H9 (cell line): ENCODE measurements at places on chromosomes 1 and 21. TPM values are rescaled to one million over a fixed set of nuclear protein-coding genes. Genes with fewer than 3 reads are reported as not detected.

- DNase-seq, result no peak
- no peaks in the 10 kb centered on the region for H3K36me3 ChIP-seq
- no peaks in the 10 kb centered on the region for H3K4me1 ChIP-seq
- H3K27ac ChIP-seq, result no peak overlapping the region
These were observed 61.9 kb downstream of the CRP start for GRCh38 chr1:159652506-159652905.

DNA sequence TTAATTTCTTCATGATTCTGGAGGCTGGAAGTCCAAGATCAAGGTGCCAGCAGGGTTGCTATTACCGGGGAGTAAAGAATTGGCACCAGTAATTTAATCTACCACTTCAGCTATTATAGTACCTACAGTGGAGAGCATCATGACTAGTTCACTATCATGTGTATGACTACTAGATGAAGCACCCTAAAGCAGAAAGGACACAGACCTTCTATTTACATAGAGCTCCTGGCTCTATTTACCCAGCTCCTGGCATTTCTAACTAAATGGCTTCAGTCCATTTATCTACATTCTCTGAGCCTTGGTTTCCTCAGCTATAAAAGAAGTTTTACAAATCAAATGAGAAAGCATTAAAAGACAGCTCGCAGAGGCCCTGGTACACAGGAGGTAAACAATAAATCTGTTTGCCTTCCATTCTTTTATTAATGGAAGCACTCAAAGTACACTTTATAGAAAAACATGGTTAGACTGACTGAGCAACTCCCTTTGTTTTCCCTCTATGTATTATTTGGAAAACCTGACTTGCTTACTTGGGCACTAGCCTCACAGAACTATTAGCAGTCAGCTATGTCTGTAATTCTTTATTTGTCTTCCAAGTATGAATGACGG is 203.0 kb downstream of the SLC35F3 start:
- no peak overlapping the region for H3K4me3 ChIP-seq
- H3K27ac ChIP-seq, result no peak overlapping the region
- H3K36me3 ChIP-seq, result no peaks in the 10 kb centered on the region
- H3K4me1 ChIP-seq, result no peaks in the 10 kb centered on the region

DNA sequence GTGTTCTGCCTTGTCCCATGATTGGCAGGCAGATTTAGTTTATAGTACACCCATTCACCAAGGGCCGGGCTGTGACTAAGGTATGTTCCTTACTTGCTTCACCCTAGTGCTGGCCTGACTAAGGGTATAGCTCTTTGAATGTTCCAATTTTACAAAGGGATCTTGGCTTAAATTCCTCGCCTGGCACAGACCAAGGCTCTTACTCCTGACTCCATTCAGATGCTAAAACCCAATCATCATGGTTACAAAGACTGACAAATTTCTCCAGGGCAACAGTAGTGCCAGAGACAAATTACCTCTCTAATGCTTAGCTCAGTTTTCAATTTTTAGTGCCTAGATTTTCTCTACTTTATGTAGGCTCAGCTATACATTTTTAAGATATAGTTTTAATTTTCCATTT is 11.5 kb upstream of the C1orf53 start:
- 0 out of 3 replicates have a peak, but pooled peaks cover 1% of the 10 kb centered on the region for H3K36me3 ChIP-seq
- DNase-seq, result no peak
- peaks cover 3% of the 10 kb centered on the region; the same call in 1 of the 2 replicates for H3K4me1 ChIP-seq
- H3K27ac ChIP-seq, result no peak overlapping the region
- H3K4me3 ChIP-seq, result no peak overlapping the region

DNA sequence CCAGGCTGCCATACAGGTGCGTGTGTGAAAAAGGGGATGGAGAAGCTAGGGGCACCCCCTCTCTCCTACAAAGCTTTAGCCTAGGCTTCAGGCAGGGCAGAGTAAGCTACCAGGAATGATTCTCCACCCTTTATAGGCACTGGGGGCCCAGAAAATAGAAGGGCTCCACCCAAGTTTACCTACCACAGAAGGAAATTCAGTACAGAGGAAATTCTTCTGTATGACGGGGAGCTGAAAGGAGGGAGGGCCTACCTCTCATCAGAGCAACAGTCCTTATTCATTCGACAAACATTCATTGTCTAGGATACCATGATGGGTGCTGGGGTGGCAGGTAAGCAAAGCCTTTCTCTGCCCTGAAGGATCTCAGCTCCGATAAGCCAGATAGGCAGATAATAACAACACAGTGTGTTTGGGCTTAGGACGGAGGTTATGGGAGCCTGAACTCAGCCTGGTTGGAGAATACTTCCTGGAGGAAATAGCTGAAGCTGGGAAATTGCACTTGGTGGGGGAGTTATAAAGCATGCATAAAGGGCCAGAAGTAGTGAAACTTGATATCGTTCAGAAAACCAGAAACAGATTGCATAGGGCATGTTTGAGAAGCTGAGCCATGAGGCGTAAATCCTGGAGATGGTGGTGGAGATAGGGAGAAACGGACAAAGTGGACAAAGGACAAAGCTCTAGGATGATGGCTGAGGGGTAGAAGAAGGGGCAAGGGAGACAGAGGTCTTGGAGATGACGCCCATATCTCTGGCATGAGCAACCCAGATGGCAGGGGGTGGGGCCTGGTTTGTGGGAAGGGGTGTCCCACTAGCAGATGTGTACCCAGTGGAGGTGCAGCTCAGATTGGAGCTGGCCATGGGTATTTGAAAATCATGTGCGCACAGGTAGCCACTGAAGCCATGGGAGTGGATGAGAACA is 5.3 kb upstream of the P3R3URF start:
- peaks cover 4% of the 10 kb centered on the region; the same call in 1 of the 2 replicates for H3K4me1 ChIP-seq
- H3K4me3 ChIP-seq, result no peak overlapping the region
- no peaks in the 10 kb centered on the region for H3K36me3 ChIP-seq

- no peak overlapping the region for H3K4me3 ChIP-seq
- H3K36me3 ChIP-seq, result no peaks in the 10 kb centered on the region
- no peak overlapping the region for H3K27ac ChIP-seq
These were observed 35.9 kb upstream of the PDE9A start for GRCh38 chr21:42617486-42617885.

- H3K27me3 ChIP-seq, result no peaks in the 10 kb centered on the region
- H3K36me3 ChIP-seq, result no peaks in the 10 kb centered on the region
- H3K4me1 ChIP-seq, result no peaks in the 10 kb centered on the region
- no peak for DNase-seq
- H3K27ac ChIP-seq, result no peak overlapping the region
These were observed 9.5 kb upstream of the B3GALNT2 start for GRCh38 chr1:235513495-235514366.

DNA sequence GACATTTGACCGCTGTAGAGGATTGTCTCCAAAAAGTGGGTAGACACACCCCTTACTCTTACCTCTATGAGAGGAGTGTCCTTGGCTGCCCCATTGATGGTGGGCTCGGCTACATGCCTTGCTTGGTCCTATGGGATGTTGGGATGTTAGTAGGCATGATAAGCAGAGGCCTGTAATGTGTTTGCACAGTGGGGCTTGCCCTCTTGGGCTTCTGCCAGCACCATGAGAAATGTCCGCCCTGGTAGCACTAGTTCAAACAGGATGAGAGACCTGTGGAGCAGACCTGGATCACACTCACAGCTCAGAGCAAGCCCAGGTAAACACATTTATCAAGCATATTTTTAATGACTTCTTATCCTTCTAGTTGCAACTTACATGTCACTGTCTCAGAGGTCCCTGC is 54.2 kb downstream of the SH3GLB1 start:
- no peak overlapping the region for H3K4me3 ChIP-seq
- no peaks in the 10 kb centered on the region for H3K36me3 ChIP-seq
- no peaks in the 10 kb centered on the region for H3K27me3 ChIP-seq
- peaks cover 5% of the 10 kb centered on the region; the same call in 1 of the 2 replicates for H3K4me1 ChIP-seq
- H3K27ac ChIP-seq, result no peak overlapping the region

DNA sequence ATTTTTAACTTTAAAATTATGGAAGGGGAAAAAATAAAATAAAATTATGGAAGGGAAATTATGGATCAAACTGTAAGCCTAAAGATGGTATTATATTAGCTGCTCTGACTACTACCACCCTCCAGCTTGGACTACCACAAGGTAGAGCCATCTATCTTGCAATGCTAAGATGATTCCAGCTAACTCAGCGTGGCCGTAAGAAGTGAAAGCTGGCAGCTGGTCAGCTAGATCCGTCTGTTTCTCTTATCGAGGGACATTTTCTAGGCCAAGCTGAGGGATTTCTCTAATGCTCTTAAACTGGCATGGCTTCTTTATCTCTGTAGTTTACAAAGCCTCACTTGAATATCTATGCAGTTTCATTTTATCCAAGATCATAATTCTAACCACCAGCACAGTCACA is 31.5 kb downstream of the LYST start:
- H3K4me1 ChIP-seq, result no peaks in the 10 kb centered on the region
- H3K27me3 ChIP-seq, result no peaks in the 10 kb centered on the region
- H3K27ac ChIP-seq, result no peak overlapping the region
- no peaks in the 10 kb centered on the region for H3K36me3 ChIP-seq
- H3K4me3 ChIP-seq, result no peak overlapping the region

DNA sequence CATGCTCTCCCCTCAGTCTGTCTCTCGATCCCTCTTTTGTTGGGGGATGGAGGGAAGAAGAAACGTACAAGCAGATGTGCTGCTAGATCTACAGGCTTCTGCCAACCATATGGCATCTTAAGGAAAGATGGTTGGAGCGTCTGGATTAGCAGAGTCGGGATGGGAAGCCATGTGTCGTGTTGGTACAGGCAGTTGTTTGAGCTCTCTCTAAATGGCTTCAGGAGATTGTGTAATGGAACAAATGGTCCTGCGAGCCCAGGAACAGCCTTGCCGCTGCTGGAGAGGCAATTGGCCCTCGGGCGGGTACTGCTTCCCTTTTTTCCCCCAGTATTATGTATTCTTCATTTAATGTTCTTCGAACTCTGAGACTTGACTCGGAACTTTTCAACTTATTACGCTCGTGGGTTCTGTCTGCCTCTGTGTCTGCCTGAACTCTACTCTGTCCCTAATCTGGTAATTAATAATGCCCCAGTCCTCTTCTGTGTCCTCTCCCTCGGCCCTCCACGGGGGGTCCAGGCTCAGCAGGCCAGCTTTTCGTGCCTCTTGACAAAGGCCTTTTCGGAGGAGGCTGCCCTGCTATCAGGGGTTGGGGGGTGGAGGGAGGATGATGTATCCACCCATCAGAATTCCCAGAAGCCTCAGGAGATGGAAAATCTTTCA is 215.3 kb downstream of the SDCCAG8 start:
- no peak overlapping the region for H3K4me3 ChIP-seq
- H3K27me3 ChIP-seq, result no peaks in the 10 kb centered on the region
- DNase-seq, result no peak
- H3K27ac ChIP-seq, result no peak overlapping the region
- H3K36me3 ChIP-seq, result no peaks in the 10 kb centered on the region
- H3K4me1 ChIP-seq, result peaks cover 5% of the 10 kb centered on the region; the same call in 1 of the 2 replicates

DNA sequence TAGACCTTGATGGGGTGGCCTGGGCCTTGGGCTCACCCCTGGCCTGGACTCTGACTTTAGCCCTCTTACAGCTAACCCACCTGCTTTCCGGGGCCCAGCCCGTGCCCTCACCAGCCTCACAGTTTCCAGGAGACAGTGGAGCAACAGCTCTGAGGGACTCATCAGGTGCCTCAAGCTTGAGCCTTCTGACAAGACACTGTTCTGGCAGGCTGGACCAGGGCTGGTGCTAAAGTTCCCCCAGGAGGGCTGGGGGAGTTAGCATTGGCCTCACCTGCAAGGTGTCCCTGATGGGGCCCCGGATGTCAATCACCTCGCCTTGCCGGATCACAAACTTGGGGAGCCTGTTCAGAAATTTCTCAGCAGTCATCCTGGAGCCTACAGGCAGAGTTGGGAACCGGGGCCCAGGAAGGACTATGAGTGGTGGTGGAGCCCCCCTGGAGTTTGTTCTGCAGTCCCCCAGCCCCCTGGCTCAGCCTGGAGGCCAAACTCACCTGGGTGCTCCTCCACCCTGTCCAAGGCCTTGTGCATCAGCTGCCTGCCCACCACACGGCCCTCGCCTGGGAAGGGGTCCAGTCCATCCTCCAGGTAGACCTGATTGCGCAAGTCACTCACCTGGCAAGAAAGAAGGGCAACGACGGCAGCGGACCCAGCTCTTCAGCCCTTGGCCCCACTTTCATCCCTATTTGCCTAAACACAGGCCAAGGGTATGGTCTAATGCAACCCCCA is 4.1 kb downstream of the SH3BGRL3 start:
- H3K4me3 ChIP-seq, result no peak overlapping the region
- peak; percentile 25 for DNase-seq
- peaks cover 10% of the 10 kb centered on the region; the same call in 1 of the 2 replicates for H3K4me1 ChIP-seq
- H3K27ac ChIP-seq, result no peak overlapping the region

- H3K27ac ChIP-seq, result no peak overlapping the region
- no peaks in the 10 kb centered on the region for H3K4me1 ChIP-seq
- no peaks in the 10 kb centered on the region for H3K36me3 ChIP-seq
- no peaks in the 10 kb centered on the region for H3K27me3 ChIP-seq
These were observed 158.1 kb downstream of the LTN1 start for GRCh38 chr21:28834335-28835238.

DNA sequence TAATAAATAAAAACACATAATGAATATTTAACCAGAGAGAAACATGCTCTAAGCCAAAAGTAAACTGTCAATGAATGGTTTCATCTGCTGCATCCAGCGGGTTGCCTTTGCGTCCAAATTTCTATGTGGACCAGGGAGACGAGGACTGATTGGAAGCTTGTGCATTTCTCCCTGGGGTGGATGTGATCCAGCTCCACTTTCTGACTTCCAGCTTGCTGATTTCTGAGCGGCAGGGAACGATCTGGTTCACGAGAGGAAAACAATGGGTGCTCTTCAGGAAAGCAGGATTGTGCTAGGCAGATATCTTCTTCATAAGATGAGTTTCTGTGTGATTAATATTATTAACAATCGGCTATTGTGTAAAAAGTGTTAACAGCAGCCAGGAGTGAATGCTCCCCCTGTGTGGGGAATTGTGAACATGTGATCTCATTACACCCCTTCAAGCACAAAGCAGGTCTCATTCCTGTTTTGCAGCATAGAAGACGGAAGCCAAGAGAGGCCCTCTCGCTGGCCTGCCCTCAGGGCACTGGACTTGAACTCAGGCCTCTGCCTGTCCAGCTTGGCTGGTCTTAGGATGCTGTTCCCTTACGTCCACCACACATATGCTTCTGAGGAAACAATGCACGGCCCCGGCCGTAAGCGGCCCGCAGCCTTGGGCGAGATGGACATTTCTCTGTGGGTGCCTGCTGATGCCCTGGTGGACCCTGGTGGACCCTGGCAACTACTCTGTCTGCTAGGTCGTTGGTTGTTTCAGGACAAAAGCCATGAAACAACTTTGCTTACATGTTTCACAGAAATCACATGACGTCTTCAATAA is 183.4 kb upstream of the C1orf174 start:
- peaks cover 6% of the 10 kb centered on the region for H3K36me3 ChIP-seq
- DNase-seq, result no peak
- H3K4me3 ChIP-seq, result no peak overlapping the region
- H3K27me3 ChIP-seq, result no peaks in the 10 kb centered on the region

GRCh38 chr1:211653293-211653692 is 22.1 kb downstream of the NEK2 start:
- H3K27me3 ChIP-seq, result no peaks in the 10 kb centered on the region
- no peak for DNase-seq
- no peak overlapping the region for H3K27ac ChIP-seq
- H3K36me3 ChIP-seq, result no peaks in the 10 kb centered on the region
- no peak overlapping the region for H3K4me3 ChIP-seq
- H3K4me1 ChIP-seq, result no peaks in the 10 kb centered on the region

GRCh38 chr1:174152427-174152826 is 6.9 kb upstream of the RABGAP1L start:
- DNase-seq, result no peak
- peaks cover 3% of the 10 kb centered on the region; the same call in 1 of the 2 replicates for H3K36me3 ChIP-seq
- no peak overlapping the region for H3K4me3 ChIP-seq
- no peaks in the 10 kb centered on the region for H3K27me3 ChIP-seq
- no peak overlapping the region for H3K27ac ChIP-seq

S100A13 gene
- 55.0 and 64.5 TPM in 2 replicates for total RNA-seq

PLD5 gene
- total RNA-seq, result 3.7 and 5.2 TPM in 2 replicates

OR14K1 gene
- total RNA-seq, result not detected in 2 replicates

RNF186 gene
- not detected in 2 replicates for total RNA-seq

CCDC17 gene
- 1.0 and 1.9 TPM in 2 replicates for total RNA-seq

BGLAP gene
- total RNA-seq, result 2.4 and 3.0 TPM in 2 replicates

CHODL gene
- 3.4 and 3.5 TPM in 2 replicates for total RNA-seq

PTCH2 gene
- 0.79 and 0.83 TPM in 2 replicates for total RNA-seq

C1orf210 gene
- 5.9 and 6.3 TPM in 2 replicates for total RNA-seq

NR1I3 gene
- total RNA-seq, result not detected in 2 replicates
